SW 1271 (cell line): ENCODE measurements at places on chromosomes 11 and 22.

GRCh38 chr11:87081358-87081757 is 43.6 kb downstream of the TMEM135 start:
- no peak for DNase-seq

- DNase-seq: no peak
These were observed 64.7 kb downstream of the PDE2A start for GRCh38 chr11:72609476-72609875.

- no peak for DNase-seq
These were observed 17.7 kb downstream of the PHLDB1 start for GRCh38 chr11:118625036-118625690.

- DNase-seq: no peak
These were observed 5.2 kb upstream of the H19 start for GRCh38 chr11:2002807-2003206.

DNA sequence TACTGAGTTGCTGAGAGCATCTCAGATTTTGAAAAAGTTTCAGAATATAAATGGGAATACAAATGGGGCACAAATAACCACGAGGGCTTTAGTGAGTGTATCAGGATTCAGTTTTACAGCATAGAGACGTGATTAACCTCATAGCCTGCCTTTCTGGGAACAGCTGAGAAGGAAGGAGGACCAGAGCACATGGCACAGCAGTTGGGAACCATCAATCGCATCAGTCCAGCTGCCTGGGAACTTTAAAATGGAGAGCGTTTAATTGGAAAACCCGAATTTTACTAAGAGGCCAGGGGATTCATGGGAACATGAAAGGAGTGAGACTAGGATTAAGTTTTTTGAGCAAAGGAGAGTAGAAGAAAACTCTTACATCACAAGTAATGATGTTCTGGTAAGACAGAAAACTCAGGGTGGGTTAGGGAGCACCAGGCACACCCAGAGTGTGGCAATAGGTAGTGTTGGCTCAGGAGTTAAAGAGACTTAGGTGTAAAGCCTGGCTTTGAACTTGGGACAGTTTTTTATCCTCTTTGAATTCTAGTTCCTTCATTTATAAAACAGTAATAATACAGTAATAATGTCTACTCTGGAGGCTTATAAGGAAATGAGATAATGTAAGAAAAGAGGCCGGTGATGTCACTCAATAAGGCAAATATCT is 40.2 kb downstream of the FZD4 start:
- DNase-seq: no peak

GRCh38 chr11:75554258-75555022 is 7.6 kb upstream of the SERPINH1 start:
- DNase-seq: no peak

- DNase-seq: no peak
These were observed 846 bp upstream of the NRGN start for GRCh38 chr11:124738713-124739478.

DNA sequence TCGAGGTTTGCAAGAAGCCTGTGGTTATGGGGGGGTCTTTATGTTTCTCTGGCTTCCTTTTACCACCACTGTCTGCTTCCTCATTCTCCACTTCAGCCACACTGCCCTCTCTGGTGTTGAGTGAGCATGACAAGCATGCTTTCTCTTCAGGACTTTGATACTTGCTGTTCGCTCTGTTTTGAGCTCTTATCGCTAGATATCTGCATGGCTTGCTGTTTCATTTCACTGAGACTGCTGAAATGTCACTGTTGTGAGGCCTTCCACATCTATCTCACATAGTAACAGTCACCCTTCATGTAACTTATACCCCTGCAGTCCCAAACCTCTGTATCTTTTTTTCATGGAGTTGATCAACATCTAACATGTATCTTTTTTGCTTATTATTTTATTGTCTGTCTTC is 59.8 kb downstream of the TMEM135 start:
- DNase-seq: peak; percentile 43

DNA sequence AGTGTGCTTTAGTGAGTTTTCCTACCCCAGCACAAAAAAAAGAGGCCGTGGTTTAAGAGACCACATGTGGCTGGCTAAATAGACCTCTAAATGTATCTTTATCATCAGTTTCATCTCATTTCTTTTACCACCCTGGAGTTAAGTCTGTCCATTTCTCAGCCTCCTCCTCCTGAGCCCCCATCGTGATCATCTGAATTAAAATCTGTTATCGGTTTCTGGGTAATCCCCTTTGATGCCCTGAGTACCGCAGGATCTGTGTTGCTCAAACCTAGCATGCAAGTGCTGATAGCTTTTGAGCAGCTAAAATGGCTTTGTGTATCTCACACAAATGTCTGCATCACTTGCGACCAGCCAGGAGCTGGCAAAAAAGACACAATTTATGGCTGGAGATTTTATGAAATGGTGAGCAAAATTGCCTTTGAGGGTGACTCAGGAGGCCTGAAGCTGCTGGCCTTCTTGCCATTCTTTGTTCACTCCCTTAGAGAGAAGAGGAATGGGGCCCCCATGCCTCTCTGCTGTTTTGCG is 236.5 kb downstream of the NTM start:
- DNase-seq: no peak

GRCh38 chr11:101442936-101443521 is 140.8 kb downstream of the TRPC6 start:
- no peak for DNase-seq
